A549 treated with Hydrocortisone at 1 μM for 4 hours (cell line): ENCODE measurements at places on chromosomes 3 and 15. TPM values are rescaled to one million over a fixed set of nuclear protein-coding genes. Genes with fewer than 3 reads are reported as not detected.

IMPG2 gene
- 0.01 TPM in 2 of 5 replicates, not detected in the others for total RNA-seq

CORO2B gene
- 2.7 to 4.2 TPM (median 3.3 TPM) in 5 replicates for total RNA-seq

SLC27A2 gene
- total RNA-seq, result 32.9 to 36.8 TPM (median 34.0 TPM) in 5 replicates

CISH gene
- 0.52 to 0.74 TPM (median 0.66 TPM) in 5 replicates for total RNA-seq

ADCY5 gene
- 0.36 to 0.54 TPM (median 0.45 TPM) in 5 replicates for total RNA-seq

SEMA3G gene
- 0.03 to 0.16 TPM (median 0.06 TPM) in 5 replicates for total RNA-seq

AP3B2 gene
- total RNA-seq, result 0.61 to 1.0 TPM (median 0.82 TPM) in 5 replicates

IL17RE gene
- total RNA-seq, result 1.4 to 2.3 TPM (median 1.6 TPM) in 5 replicates

GHSR gene
- not detected in 5 replicates for total RNA-seq

FANCD2OS gene
- total RNA-seq, result not detected in 5 replicates

ZNF502 gene
- 1.5 to 2.3 TPM (median 1.6 TPM) in 5 replicates for total RNA-seq

FBLN2 gene
- total RNA-seq, result 1.8 to 3.3 TPM (median 2.5 TPM) in 5 replicates

ZKSCAN7 gene
- total RNA-seq, result not detected in 5 replicates

TGM5 gene
- not detected in 5 replicates for total RNA-seq

ASB14 gene
- not detected in 5 replicates for total RNA-seq

MAP4 gene
- total RNA-seq, result 90.3 to 112 TPM (median 98.9 TPM) in 5 replicates

EOMES gene
- 0.59 to 0.79 TPM (median 0.69 TPM) in 5 replicates for total RNA-seq

GOLGA8N gene
- 0.91 to 1.6 TPM (median 1.3 TPM) in 5 replicates for total RNA-seq

CD276 gene
- total RNA-seq, result 71.4 to 78.1 TPM (median 76.1 TPM) in 5 replicates

ZNF774 gene
- total RNA-seq, result 0.76 to 1.9 TPM (median 0.99 TPM) in 5 replicates

KBTBD8 gene
- 0.41 to 1.1 TPM (median 0.73 TPM) in 5 replicates for total RNA-seq

KLHL6 gene
- not detected in 5 replicates for total RNA-seq

CX3CR1 gene
- 0.06 to 0.09 TPM (median 0.07 TPM) in 3 of 5 replicates, not detected in the others for total RNA-seq

TMIE gene
- total RNA-seq, result 0.13 to 0.23 TPM (median 0.16 TPM) in 5 replicates

CHRNA7 gene
- total RNA-seq, result 3.4 to 5.2 TPM (median 3.8 TPM) in 5 replicates

RAB5A gene
- total RNA-seq, result 36.1 to 64.3 TPM (median 48.8 TPM) in 5 replicates

CACNA2D3 gene
- 0.16 to 0.30 TPM (median 0.21 TPM) in 5 replicates for total RNA-seq

PFN2 gene
- 142 to 181 TPM (median 145 TPM) in 5 replicates for total RNA-seq

SEMA3B gene
- total RNA-seq, result 6.0 to 9.4 TPM (median 6.2 TPM) in 5 replicates

ATP2B2 gene
- total RNA-seq, result 0.03 to 0.12 TPM (median 0.08 TPM) in 5 replicates

PHLDB2 gene
- 12.7 to 23.3 TPM (median 18.7 TPM) in 5 replicates for total RNA-seq

SNX4 gene
- 21.3 to 26.6 TPM (median 26.3 TPM) in 5 replicates for total RNA-seq

CPEB1 gene
- total RNA-seq, result 2.8 to 3.6 TPM (median 3.5 TPM) in 5 replicates

MCTP2 gene
- not detected in 5 replicates for total RNA-seq

CILP gene
- 0.21 to 0.44 TPM (median 0.41 TPM) in 5 replicates for total RNA-seq

LARP6 gene
- total RNA-seq, result 39.9 to 75.6 TPM (median 75.0 TPM) in 5 replicates
